ENCODE measurements at places on chromosomes 2 and 18.

DNA sequence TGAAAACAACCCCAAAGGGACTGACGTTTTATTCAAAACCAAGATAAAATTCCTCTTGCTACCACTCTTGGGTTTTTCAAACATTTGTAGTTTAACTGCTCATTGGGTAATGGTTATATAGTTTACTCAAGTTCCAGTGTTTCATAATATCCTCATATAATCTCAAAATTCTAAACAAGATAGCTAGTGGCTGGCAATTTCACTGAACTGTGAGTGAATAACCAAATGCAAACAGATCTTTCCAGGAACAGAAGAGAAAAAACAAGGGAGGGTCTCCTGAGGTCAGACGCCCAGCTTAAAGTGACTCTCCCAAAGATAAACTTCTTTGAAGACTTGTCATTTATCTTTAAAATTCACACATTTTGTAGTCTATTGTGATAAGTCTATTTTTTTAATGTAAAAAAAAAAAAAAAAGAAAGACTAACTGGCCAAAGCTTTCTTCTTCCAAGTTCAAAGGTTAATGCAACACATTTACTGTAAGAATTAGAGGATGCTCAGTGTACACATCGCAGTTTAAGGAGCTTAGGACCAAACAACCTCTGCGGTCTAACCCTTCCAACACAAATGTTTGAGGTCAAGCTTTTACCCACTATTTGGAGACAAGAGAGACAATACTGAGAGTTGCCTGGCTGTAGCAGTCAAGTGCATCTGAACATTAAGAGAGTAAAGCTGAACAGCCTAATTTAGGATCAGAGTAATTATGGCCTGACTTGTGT, 26.6 kb downstream of the LPIN2 start:
- DNase-seq, result no peak

GRCh38 chr2:214075456-214075855, 335.4 kb upstream of the VWC2L start:
- DNase-seq, result no peak

- no peak for DNase-seq
Observed at GRCh38 chr2:42979416-42979869, 187.1 kb upstream of the HAAO start.

GRCh38 chr18:32956591-32957315, 183.9 kb upstream of the KLHL14 start:
- DNase-seq, result no peak

GRCh38 chr2:9795071-9795470, 48.2 kb upstream of the TAF1B start:
- no peak for DNase-seq

DNA sequence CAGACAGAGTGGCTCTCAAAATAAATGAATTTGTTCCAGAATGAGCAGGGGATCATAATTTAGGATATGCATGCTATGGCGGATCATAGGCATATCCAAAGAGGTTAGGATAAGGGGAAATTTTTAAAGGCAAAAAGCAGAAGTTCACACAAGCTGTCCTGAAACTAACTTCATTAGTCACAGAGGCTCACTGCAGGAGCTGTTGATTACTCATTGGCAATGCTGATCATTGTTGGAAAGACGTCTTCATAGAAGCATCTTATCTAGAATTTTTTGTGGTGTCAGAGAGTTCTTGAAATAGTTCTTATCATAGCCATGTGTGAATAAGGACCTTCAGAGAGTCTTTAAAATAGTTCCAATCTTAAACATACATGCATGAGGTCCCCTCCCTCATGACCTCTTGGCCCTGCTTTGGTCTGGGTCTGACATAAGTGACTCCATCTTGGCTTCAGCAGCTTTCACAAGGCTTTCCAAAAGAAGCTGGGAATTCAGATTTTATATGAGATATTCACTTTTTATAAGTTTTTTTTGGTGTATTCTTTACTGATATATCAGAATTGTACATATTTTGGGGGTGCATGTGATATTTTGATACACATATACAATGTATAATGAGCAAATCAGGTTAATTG, 7.5 kb upstream of the CCDC195 start:
- no peak for DNase-seq

- DNase-seq, result no peak
Observed at GRCh38 chr2:88451811-88452564, 505 bp downstream of the FOXI3 start.
